ENCODE measurements at places on chromosomes 16 and 17.

DNA sequence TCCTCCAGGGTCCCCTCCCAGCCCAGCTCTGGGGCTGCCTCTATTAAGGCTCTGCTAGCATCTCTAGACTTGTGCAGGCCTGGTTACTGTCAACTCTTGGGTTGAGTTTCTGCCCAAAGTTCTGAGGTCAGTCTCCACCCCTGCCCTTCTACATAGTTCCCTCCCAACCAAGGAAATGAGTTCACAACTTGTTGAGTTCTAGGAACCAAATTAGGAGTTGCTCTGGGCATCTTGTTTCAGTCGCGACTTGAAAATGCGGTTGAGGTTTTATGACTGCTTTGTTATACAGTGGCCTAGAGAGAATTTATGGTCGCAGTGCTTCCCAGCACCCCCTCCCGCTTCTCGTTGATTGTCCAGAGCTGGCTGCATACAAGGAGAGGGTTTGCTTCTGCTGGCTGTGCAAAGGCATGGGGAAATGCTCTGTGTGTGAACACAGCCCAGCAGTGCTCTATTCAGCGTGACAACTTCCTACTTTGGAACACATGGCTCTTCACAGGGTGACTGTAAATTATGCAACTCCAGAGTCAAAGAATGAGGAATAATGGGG lies 20.2 kb downstream of the GNAO1 start:
- DNase-seq: no peak

- DNase-seq: peak; percentile 56
Observed at GRCh38 chr17:64531955-64532371, 25.2 kb downstream of the CEP95 start.

DNA sequence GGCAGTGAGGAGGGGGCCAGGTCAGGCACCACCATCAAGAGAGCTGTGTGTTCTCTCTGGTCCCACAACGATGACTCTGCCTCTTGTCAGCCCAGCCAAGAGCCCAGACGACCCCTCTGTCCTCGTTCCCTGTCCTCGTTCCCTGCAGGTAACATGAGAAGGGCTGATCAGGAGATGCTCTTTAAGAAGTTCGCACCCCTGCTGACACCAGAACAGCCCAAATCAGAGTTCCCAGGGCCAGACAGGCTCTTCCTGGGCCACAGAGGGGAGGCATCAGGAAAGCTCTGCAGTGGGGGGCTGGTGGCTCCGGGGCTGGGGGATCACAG lies 13.5 kb upstream of the DNAI2 start:
- DNase-seq: no peak

DNA sequence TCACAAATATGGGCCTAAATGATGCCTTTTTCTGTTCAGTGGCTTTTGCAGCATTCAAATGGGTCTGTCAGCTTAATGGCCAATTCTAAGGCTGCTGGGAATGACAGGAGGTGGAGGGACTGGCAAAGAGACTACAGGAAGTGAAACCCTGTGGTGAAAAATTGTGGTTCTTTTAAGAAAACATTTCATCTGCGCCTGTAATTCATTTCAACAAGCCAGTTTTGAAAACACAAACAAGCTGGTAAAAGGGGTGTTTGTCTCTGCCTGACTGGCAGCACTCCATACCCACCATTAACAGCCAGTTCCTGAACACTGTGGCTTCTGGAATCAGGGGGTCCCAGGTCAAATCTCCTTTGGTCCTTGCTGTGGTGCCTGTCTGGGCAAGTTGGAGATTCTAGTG lies 3.6 kb upstream of the KDM8 start:
- DNase-seq: no peak

DNA sequence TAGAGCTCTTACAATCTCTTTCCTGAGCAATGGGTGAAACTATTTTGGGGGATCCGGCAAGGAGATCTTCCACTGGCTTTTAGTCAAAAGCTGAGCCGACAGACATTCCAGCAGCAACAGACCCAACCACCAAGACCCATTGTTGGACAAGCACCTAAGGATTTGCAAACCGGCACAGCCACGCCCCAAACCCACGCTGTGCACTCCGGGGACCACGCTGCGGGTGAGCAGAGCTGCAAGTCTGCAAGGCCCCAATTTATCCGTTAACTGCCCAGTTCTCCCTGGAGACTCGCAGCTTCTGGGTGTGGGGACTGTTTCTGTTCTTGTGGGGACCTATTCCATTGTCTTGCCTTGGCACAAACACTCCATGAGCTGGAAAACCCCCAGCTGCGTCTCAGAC lies 45.9 kb downstream of the C16orf95 start:
- DNase-seq: no peak

- no peak for DNase-seq
Observed at GRCh38 chr17:59160157-59161025, 4.8 kb downstream of the PRR11 start.

DNA sequence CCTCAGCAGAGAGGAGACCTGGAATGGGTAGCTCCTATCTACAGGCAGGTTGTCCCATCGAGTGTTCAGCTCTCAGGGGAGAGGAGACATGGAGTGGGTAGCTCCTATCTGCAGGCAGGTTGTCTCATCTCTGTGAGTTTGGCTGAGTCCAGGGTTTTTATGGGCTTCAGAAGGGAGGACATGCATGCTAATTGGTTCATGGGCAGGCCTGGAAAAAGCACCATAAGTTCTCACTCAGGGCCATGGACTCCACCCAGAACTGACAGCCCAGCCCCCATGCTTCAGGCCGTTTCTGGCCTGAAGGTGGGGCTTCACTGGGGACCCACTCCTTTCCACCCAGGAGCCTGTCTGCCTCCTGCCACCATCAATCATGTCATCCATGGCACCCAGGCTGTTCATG lies 84.0 kb downstream of the CYB561 start:
- no peak for DNase-seq

DNA sequence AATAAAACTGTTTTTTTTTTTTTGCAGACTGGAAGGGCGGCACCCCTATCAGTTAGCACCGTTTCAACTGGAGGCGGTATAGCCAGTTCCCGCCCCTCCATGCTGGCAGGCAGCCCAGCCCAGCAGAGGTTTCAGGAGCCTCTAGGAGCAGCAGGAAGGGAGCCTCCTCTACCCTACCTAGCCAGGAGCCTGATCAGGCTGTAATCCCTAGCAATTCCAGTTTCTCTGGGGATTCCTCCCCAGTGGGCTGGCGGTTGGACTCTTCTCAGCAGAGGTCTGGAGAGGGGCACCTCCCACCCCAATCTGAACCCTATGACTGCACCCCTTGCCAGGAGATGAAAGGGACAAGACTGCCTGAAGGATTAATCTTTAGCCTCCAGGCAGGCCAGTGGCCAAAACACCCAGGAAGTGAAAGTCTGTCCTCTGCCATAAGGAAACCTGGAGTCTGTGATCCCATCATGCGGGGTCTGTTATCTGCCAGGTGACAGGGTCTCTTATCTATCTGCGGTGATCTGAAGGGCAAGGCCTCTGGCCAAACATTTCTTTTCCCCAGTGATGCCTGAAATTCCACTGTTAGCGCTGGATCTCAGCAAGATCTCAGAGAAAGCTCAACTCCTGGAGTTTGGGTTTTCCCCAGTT lies 4.9 kb upstream of the CDH1 start:
- no peak for DNase-seq

DNA sequence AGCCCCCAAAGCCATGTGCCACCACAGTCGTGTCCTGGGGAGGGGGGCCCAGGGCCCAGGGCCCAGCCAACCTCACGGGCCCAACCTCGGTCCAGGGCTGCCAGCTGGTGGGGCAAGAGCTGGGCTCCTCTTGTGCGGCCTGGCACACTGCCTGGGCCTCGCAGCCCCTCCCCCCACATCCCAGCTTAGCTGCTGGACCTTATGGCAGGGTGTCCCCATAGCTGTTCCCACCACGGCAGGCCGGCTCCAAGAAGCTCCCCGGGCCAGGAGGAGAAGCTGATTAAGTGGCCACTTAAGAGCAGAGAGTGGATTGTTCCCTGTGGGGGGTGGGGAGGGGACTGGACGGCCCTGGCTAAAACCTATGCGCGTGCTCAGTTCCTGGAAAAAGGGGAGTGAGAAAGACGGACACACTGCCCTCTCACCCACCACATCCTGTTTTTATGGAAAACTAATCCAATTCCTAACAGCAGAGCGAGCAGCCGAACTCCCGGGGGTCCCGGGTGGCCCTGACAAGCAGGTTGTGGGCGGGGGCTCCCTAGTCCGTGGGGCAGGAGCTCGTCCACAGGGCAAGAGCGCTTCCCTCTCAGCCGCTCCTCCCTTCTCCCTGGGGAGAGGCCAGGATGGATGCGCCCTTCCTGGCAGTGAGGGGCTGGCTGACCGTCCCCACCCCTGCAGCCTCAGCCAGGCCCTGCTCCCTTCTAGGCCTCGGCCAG lies 16.8 kb downstream of the PIEZO1 start:
- DNase-seq: peak; percentile 49

GRCh38 chr16:11202260-11203091 lies 53.5 kb downstream of the SOCS1 start:
- peak; percentile 66 for DNase-seq

GRCh38 chr17:83110735-83111134 lies 31.3 kb downstream of the METRNL start:
- DNase-seq: peak; percentile 76

- no peak for DNase-seq
Observed at GRCh38 chr16:88276591-88276990, 106.2 kb upstream of the ZNF469 start.

- no peak for DNase-seq
Observed at GRCh38 chr16:4166821-4167220, 50.6 kb upstream of the ADCY9 start.

DNA sequence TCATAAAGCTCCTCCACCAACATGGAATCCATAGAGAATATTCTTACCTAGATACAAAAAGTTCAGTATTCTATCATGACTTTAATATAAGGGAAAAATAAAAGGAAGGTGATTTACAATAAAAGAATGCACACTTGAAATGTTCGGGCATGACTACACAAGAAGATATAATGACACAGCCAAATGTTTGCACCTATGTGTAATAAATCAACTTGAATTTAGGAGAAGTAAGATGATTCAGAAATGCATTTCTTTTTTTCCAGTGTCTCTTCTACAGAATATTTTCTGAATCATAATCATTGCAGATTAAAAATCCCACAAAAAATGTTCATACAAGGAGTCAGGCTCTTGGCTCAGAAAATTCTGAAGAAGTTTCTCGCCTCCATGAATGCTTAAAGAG lies 404.0 kb upstream of the HSBP1 start:
- peak; percentile 90 for DNase-seq

- DNase-seq: peak; percentile 88
Observed at GRCh38 chr16:56910654-56911539, 21.0 kb upstream of the HERPUD1 start.

DNA sequence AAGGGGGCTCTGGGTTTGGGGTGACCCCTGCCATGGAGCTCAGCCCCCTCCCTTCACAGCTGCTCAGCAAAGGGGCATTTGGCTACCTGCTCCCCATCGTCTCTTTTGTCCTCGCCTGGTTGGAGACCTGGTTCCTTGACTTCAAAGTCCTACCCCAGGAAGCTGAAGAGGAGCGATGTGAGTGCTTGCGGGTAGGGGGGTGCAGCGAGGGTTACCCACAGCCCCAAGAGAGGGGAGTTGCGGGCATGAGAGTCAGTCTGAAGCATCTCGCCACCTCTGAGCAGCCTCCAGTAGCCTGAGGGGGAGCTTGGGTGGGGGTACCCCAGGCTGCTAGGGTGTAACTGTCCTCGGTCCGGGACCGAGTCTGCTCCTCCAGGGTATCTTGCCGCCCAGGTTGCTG lies 6.8 kb upstream of the TCAP start:
- no peak for DNase-seq

DNA sequence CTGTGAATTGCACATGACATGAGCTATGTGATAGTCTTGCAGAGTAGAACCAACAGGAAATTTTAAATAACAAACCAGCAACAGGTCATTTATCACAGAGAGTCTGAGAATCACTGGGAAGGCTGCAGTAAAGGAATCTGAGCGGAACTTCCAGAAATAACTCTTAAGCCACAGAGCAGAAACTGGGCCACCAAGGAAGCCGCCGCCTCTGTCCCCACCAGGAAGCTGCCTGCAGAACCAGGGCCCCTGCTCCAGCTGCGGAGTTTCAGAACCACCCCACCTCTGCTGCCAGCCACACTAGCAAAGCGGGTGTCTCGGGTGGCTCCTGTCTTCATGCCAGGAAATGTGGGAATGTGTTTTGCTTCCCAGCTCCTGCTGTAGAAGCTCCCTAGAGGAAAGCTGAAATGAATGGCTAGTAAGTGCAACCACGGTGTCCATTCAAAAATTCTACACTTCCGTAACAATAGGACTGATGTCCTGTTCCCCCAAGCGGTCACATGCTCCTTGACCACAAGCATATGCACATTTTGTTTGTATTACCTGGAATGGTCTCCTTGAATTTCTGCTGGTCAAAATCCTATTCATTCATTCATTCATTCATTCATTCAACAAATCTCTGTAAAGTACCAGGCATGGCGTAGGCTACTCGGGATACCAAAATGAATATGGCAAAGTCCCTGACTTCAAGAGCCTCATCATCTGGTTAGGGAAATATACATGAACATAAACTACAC lies 7.7 kb upstream of the ITPRIPL2 start:
- DNase-seq: no peak

DNA sequence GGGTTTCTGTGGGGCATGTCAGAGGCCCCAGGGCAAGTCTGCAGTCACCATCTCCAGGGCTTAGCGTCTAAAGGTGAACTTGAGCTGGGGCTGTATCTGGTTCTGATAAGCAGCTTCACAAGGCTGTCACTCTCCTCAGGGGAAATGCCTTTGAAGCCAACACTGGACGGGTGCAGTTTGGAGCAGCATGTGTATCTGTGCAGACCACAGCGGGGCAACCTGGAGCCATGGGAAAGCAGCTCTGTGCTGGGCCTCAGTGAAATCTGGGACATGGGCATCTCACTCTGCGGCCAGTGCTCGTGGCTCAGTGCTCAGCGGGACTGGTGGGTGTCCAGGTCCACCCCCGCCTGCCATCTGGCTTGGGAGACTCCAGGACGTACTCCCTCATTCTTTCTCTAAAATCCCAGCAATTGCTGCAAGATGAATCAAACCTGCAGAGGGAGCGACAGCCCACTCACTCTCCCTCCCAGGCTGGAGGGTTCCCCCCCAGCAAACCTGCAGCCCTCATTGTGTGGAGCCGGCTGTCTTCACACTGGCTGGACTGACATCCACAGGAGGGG lies 63.5 kb downstream of the PRMT7 start:
- no peak for DNase-seq

GRCh38 chr17:5715478-5715877 lies 131.2 kb upstream of the NLRP1 start:
- DNase-seq: peak; percentile 5

GRCh38 chr17:34379868-34380267 lies 16.8 kb upstream of the CCL1 start:
- DNase-seq: peak; percentile 9

- no peak for DNase-seq
Observed at GRCh38 chr16:20768121-20768520, 4.3 kb downstream of the ACSM3 start.

DNA sequence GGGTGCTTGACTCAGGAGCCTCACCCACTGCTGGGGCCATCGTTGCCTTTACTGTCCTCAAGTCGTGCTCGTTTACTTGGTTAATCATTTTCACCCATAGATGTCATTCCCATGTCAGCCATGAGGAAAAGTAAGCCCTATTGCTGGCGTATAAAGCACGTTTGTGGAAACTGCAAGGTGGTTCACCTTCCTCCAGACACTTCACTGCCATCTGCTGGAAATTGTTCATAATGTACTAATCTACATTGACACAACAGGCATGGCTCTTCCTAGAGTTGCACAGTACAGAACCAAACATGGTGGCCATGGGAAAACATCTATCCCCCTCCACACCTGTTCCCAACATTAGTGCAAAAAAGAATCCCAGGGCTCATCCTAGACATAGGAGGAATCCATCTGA lies 116.6 kb downstream of the ZNF18 start:
- DNase-seq: peak; percentile 1

- DNase-seq: peak; percentile 41
Observed at GRCh38 chr16:777826-778225, 10.4 kb downstream of the RPUSD1 start.

GRCh38 chr17:65409381-65409780 lies 152.1 kb downstream of the AXIN2 start:
- peak; percentile 33 for DNase-seq
